ENCODE measurements at places on chromosomes 6 and 20.

DNA sequence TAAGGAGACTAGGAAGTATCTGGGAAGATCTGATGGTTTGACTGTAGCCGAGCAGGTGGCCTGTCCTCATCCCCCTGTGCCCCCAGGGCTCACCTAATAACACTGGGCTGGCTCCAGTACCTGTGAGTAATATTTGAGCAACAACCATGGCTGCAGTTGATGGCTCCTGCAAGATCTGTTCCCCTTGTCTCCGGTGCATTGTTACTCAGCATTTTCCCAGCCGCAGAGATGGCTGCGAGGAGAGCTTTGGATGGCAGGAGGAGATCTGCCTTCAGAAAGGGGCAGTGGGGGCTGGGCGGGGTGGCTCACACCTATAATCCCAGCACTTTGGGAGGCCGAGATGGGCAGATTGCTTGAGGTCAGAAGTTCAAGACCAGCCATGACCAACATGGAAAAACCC, 39.3 kb downstream of the PTK7 start:
- DNase-seq, result peak; percentile 89

GRCh38 chr6:50264995-50265571, 215.4 kb upstream of the DEFB112 start:
- no peak for DNase-seq

DNA sequence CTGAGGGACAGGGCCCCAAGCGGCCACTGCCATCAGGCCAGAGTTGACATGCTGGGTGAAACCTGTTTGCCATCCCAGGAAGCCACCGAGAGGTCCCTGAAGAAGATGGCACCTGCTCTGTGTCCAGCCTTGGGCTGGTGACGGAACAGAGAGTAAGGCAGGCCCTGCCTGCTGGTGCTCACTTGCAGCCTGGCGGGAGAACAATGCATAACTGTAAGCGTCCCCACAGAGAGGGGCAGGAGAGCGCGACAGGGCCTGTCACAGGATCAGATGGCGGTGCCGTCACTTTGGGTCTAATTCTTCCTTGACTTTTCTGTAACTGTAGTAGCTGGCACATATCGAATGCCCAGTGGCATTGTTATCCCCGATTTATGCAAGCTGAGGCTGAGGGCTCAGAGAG, 29.0 kb upstream of the VSTM2L start:
- no peak for DNase-seq

GRCh38 chr20:19291024-19291817, 78.8 kb downstream of the SLC24A3 start:
- DNase-seq, result no peak

- DNase-seq, result no peak
Observed at GRCh38 chr6:1597121-1597744, 12.5 kb upstream of the FOXC1 start.

GRCh38 chr20:45963059-45964005, 8.7 kb downstream of the ZNF335 start:
- DNase-seq, result no peak

- DNase-seq, result no peak
Observed at GRCh38 chr6:111927321-111927720, 54.1 kb upstream of the FYN start.

- DNase-seq, result no peak
Observed at GRCh38 chr6:163843218-163843617, 428.7 kb downstream of the QKI start.

DNA sequence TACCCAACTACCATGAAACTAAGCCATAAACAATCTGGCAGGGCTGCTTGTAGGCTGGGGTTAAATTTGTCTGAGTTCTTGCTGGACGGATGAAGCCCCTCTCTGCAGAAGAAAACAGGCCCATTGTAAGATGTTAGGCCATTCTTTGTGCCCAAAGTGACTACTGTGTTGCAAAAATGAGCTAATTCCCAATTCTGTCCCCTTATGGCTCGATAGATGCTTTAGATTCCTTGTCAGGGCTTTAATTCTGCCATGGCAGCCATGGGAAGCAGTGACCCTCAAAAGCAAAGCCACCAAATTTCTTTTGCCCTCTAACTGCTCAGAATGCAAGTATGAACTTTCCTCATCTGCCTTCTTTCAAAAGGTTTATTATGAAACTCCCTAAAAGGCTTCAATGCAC, 45.2 kb downstream of the LAMA4 start:
- no peak for DNase-seq

DNA sequence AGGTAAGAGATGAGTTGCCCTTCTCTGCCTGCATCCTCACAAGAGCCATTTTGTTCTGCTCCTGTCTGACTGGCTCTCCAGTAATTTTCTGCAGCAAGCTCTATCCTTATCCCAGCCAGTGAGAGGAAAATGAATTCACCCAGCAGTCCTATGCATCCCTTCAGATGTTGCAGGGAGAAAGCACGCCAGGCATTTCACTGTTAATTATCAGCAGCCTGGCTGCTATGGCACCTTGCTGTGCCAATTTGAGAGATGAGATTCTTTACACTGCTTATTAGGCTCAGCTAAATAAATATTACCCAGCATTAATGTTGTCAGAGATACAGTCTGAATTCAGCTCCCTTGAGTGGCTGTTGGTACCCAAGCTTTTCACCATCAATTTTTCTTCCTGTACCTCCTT, 61.1 kb upstream of the SNAP25 start:
- no peak for DNase-seq

Data from keratinocyte (primary cell).